ENCODE measurements at places on chromosomes 3 and 15. TPM values are rescaled to one million over a fixed set of nuclear protein-coding genes. Genes with fewer than 3 reads are reported as not detected.

DNA sequence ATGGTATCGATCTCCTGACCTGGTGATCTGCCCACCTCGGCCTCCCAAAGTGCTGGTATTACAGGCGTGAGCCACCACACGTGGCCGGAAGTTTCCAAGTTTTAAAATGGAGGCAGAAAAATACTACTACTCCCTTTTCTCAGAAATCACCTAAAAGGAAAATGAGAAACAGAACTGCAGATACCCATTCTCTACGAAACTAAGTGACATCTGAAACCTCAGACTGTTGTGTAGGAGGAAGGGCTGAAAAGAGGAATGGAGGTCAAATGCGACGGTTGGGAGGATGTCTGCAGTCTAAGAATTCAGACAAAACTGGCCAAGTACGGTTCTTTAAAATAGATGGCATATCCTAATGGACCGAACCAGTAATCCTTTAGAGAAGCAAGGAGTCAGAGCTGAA, 24.1 kb downstream of the WDR48 start:
- no peak for DNase-seq

DNA sequence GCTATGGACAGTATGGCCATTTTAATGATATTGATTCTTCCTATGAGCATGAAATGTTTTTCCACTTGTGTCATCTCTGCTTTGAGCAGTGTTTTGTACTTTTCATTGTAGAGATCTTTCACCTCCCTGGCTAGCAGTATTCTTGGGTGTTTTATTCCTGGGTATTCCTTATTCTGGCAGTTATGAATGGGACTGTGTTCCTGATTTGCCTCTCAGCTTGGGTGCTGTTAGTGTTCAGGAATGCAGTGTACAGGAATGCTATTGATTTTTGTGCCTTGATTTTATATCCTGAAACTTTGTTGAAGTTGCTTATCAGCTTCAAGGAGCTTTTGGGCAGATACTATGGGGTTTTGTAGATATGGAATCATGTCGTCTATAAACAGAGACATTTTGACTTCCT, 49.5 kb upstream of the CTXND1 start:
- no peak for DNase-seq

DNA sequence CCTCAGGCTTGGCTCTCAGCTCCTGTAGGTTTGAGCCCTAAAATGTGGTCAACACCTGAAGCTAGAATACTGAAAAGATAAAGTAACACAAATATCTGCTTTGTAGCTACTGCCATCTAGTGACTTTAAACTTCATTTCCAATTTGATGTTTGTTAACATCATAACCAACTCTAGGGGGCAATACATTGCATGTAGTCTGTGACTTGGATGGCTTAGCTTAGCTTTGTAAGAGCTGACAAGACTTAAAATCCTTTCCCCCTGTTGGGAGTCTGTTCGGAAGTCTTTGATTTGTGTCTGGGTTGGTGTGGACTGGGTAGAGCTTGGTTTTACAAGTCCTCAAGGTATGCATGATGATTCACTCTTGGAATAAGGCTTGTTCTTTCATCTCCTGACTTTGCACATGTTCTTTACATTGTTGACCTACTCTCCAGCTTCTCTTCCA, 51.7 kb downstream of the SCN11A start:
- DNase-seq, result no peak

DNA sequence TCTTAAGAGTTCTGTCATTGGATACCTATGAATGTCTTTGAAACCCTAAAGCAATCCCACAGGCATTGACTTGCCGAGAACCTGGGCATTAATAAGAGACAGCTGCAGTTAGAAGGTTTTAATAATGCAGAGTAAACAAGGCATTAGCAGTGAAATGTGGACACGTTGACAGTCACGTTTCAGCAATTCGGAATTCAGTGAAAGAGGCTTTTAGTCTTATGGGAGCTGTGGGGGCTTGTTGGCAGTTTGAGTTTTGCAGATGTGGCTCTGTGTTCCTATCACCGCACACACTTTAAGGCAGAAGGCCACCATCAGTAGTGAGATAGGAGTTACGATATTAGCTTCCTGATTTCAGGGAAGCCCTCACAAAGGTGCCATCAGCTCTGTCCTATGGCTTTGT, 145.2 kb upstream of the NUDT16 start:
- DNase-seq, result no peak

DNA sequence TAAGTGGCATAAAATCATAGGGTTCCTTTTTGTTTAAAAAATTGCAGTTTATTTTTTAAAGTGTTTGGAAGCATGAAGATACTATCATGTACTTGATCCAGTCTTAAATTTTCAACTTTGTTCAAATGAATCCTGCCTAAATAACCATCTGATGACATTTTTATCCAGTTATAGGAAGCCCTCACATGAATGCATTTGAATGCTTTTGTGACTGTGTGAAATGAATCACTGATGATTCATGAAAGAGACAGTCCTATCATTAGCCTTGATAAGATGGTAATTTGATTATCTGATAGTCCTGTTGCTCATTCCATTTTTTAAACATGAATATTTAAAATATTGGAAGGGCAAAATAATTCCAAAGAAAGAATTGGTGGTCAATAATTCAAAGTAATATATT, 401.9 kb upstream of the ROBO2 start:
- DNase-seq, result no peak

GRCh38 chr3:143067201-143067600, 52.4 kb upstream of the CHST2 start:
- no peak for DNase-seq

- no peak for DNase-seq
These were observed 60.1 kb upstream of the PCSK6 start for GRCh38 chr15:101549647-101550046.

DNA sequence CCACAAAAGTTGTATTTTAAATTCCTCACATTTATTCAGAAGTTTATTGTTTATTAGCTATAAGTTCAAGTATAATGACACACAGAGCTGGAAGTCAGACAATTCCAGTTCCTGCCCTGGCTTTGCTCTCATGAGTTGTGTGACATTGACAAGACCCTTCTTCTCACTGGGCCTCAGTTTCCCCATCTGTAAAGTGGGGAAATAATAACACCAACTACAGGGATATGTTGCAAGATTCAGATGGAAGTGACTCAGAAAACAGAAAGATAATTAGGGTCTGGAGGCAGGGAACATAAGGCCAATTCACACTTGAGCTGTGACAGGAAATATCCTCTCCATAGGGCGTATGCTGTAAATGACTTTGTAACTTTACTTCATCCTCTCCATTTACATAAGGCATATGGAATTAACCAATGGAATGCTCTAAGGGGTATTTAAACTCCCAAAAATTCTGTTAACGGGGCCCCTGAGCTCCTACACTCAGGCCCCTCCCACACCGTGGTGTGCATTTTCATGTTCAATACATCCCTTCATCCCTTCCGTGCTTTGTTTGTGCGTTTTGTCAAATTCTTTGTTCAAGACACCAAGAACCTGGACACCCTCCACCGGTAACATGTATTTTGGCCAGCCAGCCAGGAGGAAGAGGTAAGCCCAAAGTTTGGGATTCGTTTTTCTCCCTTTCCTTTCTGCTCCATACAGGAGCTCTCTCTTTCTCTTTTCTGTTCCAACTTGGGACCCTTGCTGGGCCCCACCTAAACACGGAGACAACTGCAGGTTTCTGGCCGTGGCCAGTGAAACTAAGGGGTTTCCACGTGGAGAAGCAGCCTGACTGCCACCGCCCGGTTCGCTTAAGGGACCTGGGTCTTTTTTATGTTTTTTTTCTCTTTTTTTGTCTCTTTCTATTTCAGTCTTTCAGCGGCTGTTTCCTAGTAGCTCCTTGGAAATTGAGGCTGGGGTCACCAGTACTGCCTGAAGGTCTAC, 16.9 kb downstream of the CYP11A1 start:
- DNase-seq, result no peak

GRCh38 chr3:190131329-190131728, 10.6 kb upstream of the P3H2 start:
- DNase-seq, result no peak

The HTR3E gene
- not detected for total RNA-seq

The AGTR1 gene
- 24.2 TPM for total RNA-seq

The CCDC191 gene
- total RNA-seq, result 13.7 TPM

- DNase-seq, result no peak
These were observed 262.0 kb downstream of the CLSTN2 start for GRCh38 chr3:140196970-140197369.

GRCh38 chr3:11115548-11115947, 38.7 kb upstream of the HRH1 start:
- DNase-seq, result no peak

DNA sequence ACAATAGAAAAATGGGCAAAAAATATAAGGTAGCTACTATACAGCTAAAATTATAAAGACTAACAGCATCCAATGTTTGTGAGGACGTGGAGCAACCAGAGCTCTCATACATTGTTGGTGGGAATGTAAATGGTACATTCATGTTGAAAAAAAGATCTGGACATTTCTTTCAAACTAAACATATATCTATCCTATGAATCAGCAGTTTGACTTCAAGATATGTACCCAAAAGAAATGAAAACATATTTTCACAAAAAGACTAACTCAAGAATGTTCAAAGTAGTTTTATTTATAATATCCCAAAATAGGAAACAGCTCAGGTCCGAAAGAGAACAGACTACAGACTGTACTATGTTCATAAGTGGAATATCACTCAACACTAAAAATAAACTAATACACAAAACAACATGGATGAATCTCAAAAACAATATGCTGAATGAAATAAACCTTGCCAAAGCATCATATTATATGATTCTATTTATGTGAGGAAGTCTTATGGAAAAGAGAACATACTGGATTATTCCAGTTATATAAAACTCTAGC, 8.8 kb upstream of the TTBK2 start:
- no peak for DNase-seq

- DNase-seq, result no peak
These were observed 469.3 kb upstream of the MCTP2 start for GRCh38 chr15:93762036-93762435.

DNA sequence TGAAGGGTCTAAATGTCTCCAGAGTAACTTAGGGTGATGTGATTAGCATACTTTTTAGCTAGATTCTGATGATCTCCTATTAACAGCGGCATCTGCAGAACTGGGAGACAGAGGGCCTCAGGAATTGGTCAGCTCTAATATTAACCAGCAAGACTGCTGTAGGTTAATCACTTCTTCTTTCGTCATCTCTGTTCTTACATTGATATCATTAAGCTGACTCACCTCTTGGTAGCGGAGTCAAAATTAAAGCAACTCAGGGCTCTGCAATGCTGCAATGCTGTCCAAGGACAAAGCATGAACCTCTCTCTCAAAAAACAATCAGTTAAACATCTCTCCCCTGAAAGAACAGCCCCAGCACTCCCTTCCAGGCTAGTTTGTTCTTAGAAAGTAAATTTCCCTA, 57.5 kb upstream of the TRA2B start:
- DNase-seq, result no peak

DNA sequence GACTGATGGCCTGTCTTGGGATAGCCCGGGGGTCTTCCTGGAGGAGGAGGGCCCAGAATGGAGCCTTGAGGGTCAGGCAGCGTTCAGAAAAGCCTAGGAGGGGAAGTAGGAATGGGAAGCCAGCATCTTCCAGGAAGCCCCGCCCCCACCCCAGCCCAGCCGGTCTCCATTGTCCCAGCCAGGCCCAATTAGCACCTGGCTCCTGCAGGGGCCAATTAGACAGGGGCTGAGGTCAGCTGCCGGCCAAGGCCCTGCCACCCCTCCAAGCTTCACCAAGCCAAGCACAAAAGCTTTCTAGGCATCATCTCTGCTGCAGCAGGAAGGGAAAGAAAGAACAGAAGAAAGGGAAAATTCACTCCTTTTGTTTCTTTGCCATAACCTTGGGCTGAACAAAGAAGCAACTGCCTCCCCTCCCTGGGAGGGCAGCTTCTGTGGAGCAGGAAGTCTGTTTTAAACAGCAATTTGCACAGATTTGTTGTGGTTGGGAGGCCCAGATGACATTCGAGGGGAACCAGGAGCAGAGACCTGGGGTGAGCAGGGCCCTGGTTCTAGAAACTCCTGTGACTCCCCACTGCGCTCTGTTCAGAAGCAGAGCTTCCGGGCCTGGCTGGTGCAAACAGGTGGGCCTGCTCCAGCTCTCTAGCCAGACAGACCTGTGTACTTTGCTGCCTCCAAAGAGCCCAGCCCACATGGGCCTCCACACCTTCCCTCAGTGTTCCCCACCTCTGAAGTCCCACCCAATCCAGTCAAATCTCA, 47.7 kb downstream of the CYP11A1 start:
- DNase-seq, result no peak
